ENCODE measurements at places on chromosomes 2 and 18. TPM values are rescaled to one million over a fixed set of nuclear protein-coding genes. Genes with fewer than 3 reads are reported as not detected.

GRCh38 chr2:65932571-65932970 lies 500.2 kb upstream of the SPRED2 start:
- no peak overlapping the region for H3K27ac ChIP-seq
- no peaks in the 10 kb centered on the region for H3K27me3 ChIP-seq
- no peaks in the 10 kb centered on the region for H3K4me1 ChIP-seq
- H3K4me3 ChIP-seq = no peak overlapping the region
- no peaks in the 10 kb centered on the region for H3K36me3 ChIP-seq

GRCh38 chr2:3747032-3747654 lies 43.8 kb downstream of the DCDC2C start:
- no peaks in the 10 kb centered on the region for H3K27me3 ChIP-seq
- no peaks in the 10 kb centered on the region for H3K4me1 ChIP-seq
- no peak overlapping the region for H3K27ac ChIP-seq
- no peaks in the 10 kb centered on the region for H3K36me3 ChIP-seq
- no peak for DNase-seq

DNA sequence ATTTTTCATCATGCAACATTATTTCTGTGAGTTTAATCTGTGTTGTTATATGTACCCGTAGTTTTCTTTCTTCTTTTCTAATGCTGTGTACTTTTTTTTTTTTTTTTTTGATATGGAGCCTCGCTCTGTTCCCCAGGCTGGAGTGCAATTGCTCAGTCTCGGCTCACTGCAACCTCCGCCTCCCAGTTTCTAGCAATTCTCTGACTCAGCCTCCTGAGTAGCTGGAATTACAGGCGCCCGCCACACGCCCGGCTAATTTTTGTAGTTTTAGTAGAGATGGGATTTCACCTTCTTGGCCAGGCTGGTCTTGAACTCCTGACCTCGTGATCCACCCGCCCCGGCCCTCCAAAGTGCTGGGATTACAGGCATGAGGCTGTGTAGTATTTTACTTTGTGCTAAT lies 155.4 kb downstream of the GALR1 start:
- no peak for DNase-seq
- no peak overlapping the region for H3K4me3 ChIP-seq
- H3K4me1 ChIP-seq = no peaks in the 10 kb centered on the region
- no peak overlapping the region for H3K27ac ChIP-seq
- no peaks in the 10 kb centered on the region for H3K27me3 ChIP-seq

DNA sequence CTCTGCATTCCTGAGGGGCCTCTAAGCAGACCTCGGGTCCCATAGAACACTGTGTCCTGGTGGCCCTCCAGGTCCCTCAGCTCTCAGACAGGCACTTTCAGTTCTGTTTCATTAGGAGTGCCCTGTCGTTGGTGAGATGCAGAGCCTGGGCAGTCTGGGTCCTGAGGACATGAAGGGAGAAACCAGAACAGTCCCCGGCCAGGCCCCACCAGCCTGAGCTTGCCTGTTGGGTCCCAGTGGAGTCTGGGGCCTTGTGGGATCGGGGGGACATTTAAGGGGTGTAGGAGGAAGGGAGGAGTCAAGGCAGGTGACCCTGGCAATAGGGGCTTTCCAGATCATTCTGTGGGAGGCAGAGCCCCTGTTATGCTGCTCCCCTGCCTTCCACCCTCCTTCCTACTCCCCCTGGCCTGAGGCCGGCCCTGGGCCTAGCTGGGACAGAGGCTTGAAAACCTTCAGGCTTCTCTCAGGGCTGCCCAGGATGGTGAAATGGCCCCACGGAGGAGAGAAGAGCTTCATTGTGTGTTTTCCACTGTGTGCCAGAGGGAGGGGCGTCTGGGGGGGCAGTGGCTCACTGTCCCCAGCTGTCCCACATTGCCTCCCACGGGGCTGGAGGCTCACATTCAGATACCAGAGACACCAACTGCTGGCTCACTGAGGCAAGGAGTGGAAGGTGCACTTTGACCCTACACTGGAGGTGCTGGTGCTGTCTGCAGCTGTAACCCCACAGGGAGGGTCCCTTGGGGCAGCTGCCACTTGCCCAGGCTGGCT lies 26.6 kb upstream of the CATIP start:
- DNase-seq = no peak
- no peaks in the 10 kb centered on the region for H3K27me3 ChIP-seq

DNA sequence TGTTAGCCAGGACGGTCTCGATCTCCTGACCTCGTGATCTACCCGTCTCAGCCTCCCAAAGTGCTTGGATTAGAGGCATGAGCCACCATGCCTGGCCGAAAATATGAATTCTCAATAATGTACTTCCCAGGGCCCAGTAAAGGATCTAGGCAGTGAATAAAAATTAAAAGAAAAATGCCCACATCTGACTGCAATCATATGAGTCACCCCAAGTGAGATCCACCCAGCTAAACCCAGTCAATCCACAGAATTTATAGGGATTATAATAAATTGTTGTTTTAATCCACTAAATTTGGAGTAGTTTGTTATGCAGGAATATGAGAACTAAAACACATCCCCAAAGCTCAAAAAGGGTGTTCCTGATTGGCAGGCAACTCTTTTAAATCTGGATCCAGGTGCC lies 93.5 kb upstream of the STK39 start:
- no peaks in the 10 kb centered on the region for H3K27me3 ChIP-seq
- H3K36me3 ChIP-seq = no peaks in the 10 kb centered on the region
- DNase-seq = no peak
- no peaks in the 10 kb centered on the region for H3K4me1 ChIP-seq

GRCh38 chr18:50092245-50092805 lies 102.6 kb downstream of the MYO5B start:
- no peak overlapping the region for H3K27ac ChIP-seq
- H3K4me1 ChIP-seq = no peaks in the 10 kb centered on the region
- no peaks in the 10 kb centered on the region for H3K36me3 ChIP-seq

Gene ELOA2
- total RNA-seq = not detected

Gene RASGRP3
- total RNA-seq = 3.7 TPM

Gene ITPRID2
- 230 TPM for total RNA-seq

Gene ANKRD30B
- total RNA-seq = 3.6 TPM
